ENCODE measurements at places on chromosomes 4 and X.

DNA sequence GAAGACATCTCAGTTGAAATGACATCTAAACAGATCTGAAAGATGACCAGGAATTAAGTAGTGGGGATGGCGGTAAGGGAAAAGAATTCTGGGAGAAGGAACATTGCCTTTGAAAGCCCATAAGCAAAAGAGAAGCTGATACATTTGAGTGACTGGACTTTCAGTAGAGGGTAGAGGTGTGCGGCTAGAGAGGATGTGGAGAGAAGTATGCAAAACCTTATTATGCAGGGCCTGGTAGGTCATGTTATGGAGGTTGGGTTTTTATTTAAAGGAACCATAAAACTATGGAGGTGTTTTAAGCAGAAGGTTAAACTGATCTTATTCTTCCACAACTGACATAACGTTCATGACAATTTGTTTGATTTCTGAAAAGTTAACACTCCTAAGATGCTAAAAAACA is 36.3 kb downstream of the RPS6KA3 start:
- no peak for DNase-seq

GRCh38 chr4:71283642-71284257 is 55.1 kb upstream of the SLC4A4 start:
- no peak for DNase-seq

GRCh38 chr4:24044610-24045589 is 155.1 kb upstream of the PPARGC1A start:
- no peak for DNase-seq

DNA sequence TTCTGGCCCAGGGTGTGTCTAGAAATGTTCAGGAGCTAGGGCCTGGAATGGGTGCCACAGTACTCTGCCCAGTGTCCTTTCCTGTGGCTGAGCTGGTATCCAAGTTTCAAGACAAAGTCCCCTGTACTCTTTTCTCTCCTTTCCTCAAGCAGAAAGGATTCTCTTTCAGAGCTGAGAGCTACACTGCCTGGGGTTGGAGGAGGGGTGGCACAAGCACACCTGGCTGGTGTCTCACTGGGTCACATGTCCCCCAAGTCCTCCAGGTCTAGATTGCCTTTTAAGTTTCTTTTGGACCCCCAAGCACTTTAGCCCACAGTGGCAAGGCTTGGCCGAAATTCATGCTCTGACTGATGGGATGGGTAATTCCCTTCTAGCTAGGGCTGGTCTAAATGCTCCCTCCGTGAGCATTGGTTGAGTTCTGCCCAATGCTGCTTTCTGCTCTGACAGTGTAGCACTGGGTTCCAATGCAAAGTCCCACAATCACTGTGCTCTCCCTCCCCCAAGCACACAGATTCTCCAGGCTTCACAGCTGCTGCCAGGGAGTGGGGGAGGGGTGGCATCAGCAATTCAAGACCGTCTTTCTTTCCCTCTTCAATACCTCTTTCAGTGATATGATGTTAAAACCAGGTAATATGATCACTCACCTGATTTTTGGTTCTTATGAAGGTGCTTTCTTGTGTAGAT is 47.8 kb downstream of the BEX3 start:
- DNase-seq: no peak

DNA sequence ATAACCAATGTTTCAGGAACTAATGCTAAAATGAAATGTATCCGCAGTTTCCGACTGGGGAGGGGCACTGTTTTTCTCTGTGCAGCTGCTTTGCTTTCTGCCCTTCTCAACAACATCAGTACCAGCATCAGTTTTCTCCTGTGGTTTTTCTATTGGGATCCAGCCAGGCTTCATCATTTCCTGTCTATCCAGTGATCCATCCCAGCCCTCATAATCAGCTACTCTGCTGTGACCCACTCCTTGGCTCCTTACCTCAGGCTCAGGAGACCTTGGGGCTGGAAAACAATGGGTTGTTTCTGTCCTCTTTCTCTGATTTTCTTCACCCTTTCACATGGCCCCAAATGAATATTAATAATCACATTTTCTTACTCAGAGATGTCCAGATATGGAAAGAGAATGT is 222.2 kb upstream of the DKK2 start:
- DNase-seq: no peak

GRCh38 chr4:88757067-88757466 is 59.4 kb upstream of the NAP1L5 start:
- DNase-seq: no peak

DNA sequence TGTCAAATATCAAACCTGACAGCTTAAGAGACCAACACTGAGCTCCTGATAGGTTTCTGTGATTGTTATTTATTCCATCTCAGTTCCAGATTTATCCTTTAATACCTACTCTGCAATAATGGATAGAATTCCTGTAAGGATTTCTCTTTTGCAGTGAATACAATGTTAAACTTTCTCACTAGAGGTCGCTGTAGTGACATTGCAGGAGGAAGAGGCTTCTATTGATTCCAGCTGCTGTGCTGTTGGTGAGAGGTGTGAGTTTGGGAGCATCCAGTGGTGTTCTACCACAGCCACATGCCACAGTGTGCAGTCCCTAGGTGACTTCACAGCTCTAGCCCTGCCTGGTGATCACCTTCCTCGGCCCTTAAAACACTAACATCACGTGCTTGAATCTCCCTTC is 34.6 kb upstream of the DCAF8L2 start:
- DNase-seq: no peak

- no peak for DNase-seq
These were observed 109.7 kb downstream of the SNCA start for GRCh38 chr4:89727238-89727637.

- no peak for DNase-seq
These were observed 59.4 kb downstream of the CLNK start for GRCh38 chr4:10625131-10625530.

GRCh38 chrX:133150730-133151129 is 53.8 kb upstream of the USP26 start:
- no peak for DNase-seq

DNA sequence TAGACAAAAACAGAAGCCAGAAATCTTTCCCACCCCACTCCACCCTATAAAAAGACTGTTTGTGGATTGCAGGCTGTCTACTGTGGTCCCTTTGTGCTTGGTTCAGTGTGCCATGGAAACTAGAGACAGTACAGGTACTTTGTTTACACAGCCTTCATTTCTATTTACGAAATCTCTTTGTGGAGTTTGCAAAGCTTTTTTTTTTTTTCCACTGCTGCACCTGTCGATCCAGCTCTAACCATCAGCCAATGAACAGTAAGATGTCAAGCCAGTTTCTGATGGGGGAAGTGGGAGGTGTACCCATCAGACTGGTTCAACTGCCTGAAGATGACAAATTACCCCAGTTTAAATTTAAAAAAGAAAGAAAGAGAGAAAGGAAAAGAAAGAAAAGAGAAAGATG is 20.2 kb upstream of the LRBA start:
- DNase-seq: no peak

DNA sequence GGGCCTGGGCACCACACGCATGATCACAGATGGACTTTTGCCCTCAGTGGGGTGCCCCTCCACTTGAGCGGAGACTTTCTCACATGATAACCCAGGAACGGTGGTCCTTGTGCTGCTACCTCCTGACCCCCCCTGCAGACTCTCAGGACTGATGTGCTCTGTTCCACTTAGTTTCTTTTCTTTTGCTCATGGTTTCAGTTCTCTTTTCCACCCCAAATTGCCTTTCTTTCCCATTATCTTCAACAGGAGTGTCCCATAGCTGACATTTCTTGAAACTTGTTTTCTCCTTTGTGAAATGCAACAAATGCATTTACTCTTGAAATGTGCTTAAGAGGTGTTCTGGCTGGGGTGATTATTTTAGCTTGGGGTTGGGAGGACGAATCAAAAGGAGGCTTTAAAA is 9.0 kb downstream of the MPC1L start:
- no peak for DNase-seq

DNA sequence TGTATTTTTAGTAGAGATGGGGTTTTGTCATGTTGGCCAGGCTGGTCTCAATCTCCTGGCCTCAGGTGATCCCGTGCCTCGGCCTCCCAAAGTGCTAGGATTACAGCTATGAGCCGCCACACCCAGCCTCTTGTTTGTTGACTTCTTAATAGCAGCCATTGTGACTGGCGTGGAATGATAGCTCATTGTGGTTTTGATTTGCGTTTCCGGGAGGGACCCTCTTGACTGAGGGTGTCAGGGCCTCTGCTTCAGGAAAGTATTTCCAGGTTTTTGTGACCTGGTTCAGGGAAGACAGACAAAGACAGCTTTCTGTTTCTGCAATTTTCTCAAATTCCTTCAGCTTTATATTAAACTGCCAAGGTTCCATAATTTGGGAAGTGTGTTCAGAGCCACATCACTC is 15.1 kb downstream of the CSF2RA start:
- no peak for DNase-seq

GRCh38 chr4:63275491-63275890 is 1133.8 kb downstream of the TECRL start:
- no peak for DNase-seq

GRCh38 chrX:7614616-7615015 is 228.4 kb upstream of the VCX start:
- DNase-seq: no peak

- DNase-seq: no peak
These were observed 5.5 kb downstream of the SCD5 start for GRCh38 chr4:82792912-82793649.

DNA sequence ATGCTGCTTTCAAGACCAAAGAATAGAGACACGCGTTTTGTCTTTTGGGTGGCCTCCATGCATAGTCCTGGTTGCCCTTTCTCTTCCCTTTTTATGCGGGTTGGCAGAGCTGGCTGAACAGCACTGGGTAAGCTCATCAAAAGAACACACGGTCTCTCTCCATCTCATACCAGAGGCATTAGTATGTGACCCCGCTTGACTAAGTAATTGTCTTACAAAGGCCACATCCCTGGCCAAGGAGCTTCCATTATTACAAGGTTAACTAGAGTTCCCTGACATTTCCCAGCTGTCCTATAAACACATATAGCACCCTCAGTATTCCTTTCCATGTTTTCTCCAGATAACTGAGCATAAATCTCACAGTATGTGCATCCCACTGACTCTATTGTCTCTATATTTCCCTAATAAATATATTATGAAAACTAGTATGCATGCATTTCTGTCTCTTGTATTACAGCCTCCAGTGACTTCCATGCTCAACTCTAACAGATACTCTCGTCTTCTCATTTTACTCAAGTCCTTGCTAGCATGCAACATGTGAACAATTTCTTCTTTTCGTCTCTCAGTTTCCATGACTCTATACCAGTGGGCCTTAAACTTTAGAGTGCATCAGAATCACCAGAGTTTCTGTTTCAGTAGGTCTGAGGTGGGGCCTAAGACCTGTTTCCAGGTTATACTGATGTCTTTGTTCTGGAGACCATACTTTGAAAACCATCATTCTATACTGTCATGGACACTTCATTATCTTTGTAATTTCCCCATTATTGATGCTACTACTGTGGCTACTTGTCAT is 247.7 kb upstream of the ARSJ start:
- DNase-seq: no peak

- no peak for DNase-seq
These were observed 163.3 kb upstream of the SPOCK3 start for GRCh38 chr4:167397586-167397985.

- no peak for DNase-seq
These were observed 16.9 kb upstream of the OCIAD1 start for GRCh38 chr4:48813964-48814363.

DNA sequence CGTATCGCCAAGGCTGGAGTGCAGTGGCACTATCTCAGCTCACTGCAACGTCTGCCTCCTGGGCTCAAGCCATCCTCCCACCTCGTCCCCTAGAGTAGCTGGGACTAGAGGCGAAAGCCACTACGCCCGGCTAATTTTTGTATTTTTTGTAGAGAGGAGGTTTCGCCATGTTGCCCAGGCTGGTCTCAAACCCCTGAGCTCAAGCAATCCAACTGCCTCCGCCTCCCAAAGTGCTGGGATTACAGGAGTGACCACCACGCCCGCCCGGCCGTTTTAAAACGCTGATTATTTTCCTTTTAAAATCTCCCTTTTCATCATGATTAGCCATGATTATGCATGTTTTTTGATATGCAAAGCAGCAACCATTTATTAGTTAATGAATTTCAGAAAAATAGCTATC is 2.2 kb downstream of the N4BP2 start:
- no peak for DNase-seq

- DNase-seq: no peak
These were observed at the start of gene CLDN34 for GRCh38 chrX:9966775-9967408. Gene CLDN34, plus strand, starts transcription at chrX:9967358. Its CDS starts 0 bp downstream, at chrX:9967358.

- DNase-seq: no peak
These were observed 9.2 kb upstream of the SEPSECS start for GRCh38 chr4:25169446-25169845.

GRCh38 chr4:110344165-110344564 is 131.8 kb upstream of the ENPEP start:
- DNase-seq: no peak

GRCh38 chr4:164937576-164938270 is 39.7 kb downstream of the TRIM61 start:
- no peak for DNase-seq

DNA sequence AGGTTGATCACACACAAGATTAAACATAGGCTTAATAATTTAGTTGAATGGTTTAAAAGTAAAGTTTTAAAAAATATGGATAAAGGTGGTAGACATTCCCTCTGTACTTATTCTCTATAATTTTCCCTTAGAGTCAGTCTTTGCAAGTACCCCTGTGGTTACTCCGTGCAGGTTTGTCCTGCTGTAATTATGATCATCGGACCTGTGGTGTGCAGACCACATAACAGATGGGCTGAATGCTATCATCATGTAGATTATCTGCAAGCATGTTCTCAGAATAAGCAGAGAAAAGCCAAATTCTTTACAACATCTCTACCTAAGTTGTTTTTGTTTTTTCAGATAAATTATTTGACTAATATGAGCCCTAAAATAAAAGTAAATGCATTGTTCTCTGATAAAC is 146.8 kb downstream of the FSTL5 start:
- no peak for DNase-seq

DNA sequence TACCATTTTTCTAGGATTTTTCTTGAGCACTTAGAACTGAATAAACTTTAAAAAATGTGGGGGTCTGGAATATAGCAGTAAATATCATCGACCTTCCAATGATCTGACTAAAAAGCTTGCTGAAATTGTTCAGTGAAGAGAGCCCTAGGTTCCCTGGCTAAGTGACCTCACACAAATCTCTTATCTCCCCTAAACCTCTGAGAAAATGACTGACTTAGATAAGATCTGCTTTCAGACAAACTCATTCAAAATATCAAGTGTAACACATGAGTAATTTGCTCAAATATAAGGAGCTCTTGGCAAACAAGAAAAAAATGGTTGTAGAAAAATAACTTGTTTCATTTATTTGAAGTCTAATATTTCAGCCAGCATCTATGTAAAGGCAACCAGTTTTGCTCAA is 441.7 kb upstream of the SLIT2 start:
- DNase-seq: no peak

- no peak for DNase-seq
These were observed 354.6 kb downstream of the GRID2 start for GRCh38 chr4:92658318-92658717.

DNA sequence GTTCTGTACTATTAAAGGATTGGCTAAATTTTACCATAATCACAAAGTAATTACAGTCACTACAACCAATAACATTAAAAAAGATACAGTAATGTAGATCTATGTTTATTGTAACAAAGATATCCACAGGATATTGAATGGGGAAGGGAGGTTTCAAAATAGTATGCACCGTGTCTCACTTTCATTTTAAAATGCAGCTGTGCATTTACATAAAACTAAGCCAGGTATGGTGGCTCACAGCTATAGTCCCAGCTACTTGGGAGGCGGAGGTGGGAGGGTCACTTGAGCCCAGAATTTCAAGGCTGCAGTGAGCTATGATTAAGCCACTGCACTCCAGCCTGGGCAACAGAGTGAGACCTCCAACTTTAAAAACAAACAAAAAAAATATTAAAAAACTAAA is 8.5 kb downstream of the SRP72 start:
- no peak for DNase-seq

GRCh38 chrX:16188687-16189086 is 21.4 kb downstream of the MAGEB17 start:
- DNase-seq: no peak

GRCh38 chrX:13894888-13895565 is 78.1 kb upstream of the GPM6B start:
- DNase-seq: no peak

Measured in activated CD4-positive, CD25-positive, alpha-beta regulatory T cell (primary cell).